Cortex of kidney (tissue), 1 donor: ENCODE measurements at places on chromosomes 7 and 10.

DNA sequence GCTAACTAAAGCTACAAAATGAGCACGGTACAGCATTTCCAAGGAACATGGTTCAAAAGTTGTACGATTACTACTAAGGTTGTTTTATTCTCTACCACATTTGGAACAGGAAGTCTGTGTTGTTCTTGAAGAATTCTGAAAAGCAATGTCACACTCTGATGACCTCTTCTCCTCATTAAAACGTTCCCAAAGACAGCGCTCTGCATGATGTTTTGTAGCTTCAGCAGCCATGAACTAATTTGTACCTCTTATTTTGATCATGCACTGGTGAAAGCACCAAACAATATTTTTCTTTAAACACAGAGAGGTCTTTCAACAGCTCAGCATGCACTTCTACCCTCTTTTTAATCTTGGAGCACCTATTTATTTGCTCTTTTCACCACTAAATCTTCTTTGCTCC lies 75.0 kb upstream of the TES start:
- DNase-seq: no peak

DNA sequence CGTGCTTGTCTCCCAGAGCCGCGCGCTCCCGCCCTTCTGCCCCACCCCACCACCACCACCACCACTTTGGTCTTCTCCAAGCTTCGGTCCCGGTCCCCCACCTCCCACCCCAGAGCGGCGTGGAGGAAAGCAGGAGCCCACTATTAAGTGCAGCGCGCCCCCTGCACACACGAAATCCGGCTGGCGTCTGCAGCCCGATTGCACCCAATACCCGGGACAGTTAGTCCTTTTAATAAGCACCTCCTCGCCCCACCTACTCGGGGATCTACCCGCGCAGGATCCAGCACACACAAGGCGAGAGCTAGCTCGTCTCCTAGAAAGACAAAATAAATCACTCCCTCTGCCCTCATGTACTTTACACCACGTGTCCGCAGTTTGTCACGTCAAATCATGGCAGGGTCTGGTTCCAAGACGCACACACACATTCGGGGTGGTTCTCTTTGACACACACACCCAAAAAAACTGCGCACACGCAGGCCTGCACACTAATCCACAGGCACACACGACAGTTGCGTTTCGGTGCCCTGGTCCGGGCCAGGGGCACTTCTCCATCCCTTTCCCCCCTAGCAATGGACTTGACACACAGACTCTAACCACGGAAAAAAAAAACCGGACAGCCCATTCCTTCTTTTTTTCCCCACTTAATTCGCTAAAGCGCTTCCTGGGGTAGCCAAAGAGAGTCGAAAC lies 1.6 kb downstream of the SFMBT2 start:
- DNase-seq: no peak

DNA sequence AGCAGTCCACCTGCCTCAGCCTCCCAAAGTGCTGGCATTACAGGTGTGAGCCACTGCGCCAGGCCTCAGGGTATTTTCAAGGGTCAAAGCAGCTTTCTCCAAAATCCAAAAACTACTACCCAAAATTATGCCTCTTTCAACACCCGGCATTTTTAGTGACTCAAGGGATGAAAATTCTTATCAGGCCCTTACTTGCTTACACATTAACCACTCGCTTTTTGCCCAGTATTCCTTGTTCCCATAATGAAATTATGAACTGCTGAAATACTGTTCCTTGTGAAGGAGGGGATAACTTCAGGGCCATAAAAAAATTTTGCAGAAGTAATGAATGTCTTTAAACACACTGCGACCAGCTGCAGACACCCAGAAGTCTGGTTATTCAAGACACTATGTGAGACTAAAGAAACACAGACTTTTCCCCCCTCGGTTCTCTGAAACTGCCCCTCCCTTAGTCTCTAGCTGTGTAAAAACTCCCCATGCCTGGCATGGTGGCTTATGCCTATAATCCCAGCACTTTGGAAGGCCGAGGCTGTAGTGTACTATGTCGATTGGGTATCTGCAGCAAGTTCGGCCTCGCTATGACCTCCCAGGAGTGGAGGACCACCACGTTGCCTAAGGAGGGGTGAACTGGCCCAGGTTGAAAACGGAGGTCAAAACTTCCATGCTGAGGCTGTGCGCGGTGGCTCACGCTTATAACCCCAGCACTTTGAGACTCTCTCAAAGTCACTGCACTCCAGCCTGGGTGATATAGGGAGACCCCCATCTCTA lies 12.0 kb downstream of the FXYD4 start:
- no peak for DNase-seq

DNA sequence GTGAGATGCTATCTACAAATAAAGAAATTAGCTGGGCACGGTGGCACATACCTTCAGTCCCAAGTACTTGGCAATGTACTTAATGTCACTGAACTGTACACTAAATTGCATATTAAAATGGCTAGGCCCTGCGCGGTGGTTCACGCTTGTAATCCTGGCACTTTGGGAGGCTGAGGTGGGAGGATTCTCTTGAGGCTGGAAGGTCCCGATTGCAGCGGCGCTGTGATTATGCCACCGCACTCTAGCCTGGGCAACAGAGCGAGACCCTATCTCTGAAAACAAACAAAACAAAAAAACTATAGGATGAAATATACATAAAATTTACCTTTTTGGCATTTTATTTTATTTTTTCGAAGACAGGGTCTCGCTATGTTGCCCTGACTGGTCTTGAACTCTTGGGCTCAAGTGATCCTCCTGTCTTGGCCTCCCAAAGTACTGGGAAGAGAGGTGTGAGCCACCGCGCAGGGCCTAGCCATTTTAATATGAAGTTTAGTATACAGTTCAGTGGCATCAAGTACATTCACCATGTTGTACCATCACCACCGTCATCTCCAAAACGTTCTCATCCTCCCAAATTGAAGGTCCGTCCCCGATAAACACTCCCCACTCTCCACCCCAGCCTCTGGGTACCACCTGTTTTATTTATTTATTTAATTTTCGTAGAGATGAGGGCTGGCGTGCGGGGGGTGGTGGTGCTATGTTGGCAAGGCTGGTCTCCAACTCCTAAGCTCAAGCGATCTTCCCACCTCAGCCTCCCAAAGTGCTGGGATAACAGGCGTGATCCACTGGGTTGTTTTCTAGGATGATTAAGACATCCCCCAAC lies 1.3 kb upstream of the EIF3B start:
- DNase-seq: no peak

DNA sequence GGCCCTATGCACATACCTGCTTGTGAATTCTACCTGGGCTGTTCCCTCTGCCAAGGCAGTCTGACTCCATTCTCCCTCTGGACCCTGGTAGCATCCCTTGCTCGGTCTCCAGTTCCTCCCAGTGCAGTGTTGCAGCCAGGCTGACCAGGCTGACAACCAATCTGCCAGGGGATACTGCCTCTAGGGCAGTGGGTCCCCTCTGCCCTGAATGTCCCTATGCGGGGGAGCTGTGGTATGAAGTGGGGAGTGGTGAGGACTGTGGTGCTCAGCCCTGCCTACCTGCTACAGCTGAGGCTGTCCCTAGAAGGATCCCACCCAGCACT lies 48.0 kb upstream of the CAMK2B start:
- DNase-seq: no peak

GRCh38 chr10:30527623-30528428 lies 93.8 kb downstream of the MAP3K8 start:
- DNase-seq: no peak

DNA sequence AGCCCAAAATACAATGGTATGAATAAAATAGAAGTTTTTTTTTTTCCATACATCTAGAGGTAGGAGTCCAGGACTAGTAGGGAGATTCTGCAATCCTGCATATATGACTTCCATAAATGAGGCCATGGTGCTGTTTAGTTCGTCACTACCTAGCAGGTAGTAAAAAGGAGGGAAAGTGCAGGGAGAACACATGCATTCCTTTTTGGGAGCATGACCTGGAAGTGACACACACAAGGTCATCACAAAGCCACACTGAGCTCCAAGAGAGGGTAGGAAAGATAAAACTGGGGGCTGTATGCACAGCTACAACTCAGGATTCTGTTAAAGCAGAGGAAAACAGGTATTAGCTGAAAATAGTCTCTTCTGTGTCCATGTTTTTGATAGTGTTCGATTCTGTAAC lies 2.2 kb downstream of the CROT start:
- DNase-seq: no peak

GRCh38 chr7:40839881-40840280 lies 705.1 kb downstream of the SUGCT start:
- DNase-seq: no peak

DNA sequence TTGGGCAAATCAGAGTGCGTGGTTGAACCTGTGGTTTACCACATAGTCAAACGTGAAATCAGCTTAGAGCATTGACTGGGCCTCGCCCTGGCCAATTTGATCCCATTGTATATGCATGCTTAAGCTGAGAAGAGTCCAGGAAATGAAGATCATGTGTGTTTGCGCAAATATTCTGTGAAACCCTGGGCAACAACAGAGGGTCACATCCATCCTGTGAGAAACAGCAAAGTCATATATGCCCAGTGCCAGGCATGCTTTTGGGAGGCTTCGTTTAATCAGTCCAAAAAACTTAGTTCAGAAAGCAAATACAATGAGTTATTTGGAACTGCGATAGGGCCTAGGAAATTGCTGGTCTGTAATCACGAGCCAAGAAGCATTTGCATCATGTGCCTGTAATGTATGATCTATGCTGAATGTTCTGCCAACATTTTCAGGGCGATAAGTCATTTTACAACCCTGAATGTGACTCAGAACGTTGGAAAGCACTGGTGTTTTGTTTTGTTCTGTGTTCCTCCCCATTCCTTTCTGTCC lies 412.1 kb upstream of the CELF2 start:
- DNase-seq: no peak

- no peak for DNase-seq
Measured at GRCh38 chr10:126108693-126109092, 212.3 kb downstream of the FANK1 start.

DNA sequence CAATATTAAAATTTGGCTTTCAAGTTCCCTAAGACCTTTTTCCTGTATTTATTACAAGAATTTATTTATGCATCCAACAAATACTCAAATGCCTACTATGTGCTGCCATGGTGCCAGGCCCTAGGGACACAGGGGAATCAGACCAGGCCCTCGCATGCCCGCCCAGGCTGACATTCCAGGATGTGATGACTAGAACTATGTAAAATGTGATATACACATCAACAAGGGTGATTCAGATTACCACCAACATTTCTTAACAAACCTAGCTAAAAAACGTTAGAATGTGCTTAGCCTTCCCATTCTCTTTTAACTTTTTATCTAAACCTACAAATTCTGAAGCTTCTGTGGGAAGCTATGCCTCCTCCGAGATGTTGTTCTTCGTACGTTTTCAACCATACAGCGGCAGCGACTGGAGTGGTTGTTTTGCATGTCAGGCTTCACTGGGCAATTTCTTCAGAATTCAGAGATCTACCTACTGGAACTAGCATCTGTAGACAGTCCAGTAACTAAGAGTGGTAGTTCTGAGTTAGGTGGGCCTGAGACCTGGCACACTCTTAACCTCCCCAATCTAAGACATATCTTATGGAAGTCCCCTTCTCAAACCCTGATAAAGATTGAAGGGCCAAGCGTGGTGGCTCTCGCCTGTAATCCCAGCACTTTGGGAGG lies 22.1 kb downstream of the GNA12 start:
- DNase-seq: no peak

GRCh38 chr7:2928613-2929311 lies 84.7 kb upstream of the GNA12 start:
- no peak for DNase-seq

GRCh38 chr7:134452419-134452838 lies 6.5 kb downstream of the AKR1B1 start:
- DNase-seq: no peak

DNA sequence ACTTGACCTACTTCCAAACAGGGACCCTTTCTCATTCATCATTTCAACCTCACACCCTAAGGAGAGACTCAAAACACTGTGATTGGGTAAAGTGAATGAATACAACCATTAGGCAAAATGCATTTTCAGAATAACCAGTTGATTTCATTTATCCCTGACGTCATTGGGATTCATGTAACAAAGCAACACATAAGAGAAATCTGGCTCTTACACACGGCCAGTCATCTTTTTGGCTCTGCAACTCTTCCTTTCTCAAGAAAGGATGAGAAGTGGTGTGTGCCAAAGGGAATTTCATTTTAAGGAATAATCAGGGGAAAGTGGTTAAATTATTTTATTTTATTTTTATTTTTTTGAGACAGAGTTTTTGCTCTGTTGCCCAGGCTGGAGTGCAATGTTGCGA lies 83.1 kb downstream of the CPVL start:
- DNase-seq: no peak

DNA sequence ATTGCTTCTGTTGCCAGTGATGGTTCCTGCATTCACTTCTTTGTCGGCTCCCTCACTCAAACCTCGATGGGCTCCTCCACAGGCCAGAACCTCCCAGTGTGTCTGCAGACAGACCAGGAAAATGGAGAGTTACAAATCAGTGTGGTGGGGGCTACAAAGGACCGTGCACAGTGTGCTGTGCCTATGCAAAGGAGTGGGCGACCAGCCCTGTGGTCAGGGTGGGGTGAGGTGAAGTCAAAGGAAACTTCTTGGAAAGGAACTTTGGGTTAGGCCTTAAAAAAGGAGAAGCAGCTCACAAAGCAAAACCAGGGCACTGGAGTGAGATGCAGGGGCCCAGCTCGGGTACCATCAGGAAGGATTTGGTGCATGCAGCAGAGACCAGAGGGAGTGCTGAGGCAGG lies 304.3 kb upstream of the ZMIZ1 start:
- no peak for DNase-seq

GRCh38 chr10:128287921-128288320 lies 161.7 kb upstream of the MKI67 start:
- DNase-seq: no peak

DNA sequence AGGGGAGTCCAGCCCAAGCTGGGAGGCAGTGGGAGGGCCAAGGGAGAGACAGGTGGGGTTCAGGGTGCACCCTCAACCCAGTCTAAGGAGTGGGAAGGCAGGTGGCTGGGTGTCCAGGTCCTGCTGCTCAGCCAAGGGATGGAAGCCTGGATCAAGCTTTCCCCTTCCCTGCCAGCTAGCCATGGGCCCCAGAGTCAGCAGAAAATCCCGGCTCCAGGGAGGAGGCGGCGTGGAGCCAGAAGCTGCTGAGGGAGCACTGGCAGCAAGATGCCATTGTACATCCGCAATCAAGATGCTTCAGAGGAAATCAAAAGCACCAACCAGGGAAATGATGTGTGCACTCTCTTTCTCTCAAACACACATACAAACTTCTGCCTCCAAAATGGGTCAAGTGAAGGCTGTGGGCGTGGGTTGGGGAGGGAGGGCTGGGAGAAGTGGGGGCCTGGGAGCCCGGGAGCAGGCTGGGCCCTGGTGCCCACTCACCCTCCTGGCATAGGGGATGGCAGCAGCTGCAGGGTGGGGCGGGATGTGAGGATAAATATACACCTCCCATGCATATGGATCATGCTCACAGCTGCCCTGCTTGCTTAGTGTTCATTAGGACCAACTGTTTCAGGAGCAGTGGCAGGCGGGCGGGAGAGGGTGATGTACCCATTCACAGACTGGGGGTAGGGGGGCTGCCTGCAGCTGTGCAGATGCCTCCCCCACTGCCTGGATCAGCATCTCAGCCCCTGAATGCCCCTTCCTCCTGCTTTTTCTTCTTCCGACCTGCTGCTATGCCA lies 24.2 kb downstream of the TRIM8 start:
- DNase-seq: no peak

- peak; percentile 76 for DNase-seq
Measured at GRCh38 chr7:30285067-30285535, 704 bp downstream of the ZNRF2 start.
